CD4-positive, alpha-beta T cell treated with Interleukin-15 for 4 hours (primary cell): ENCODE measurements at places on chromosomes 5 and 9.

GRCh38 chr5:77785229-77785628, 9.1 kb upstream of the TBCA start:
- no peak for DNase-seq

GRCh38 chr9:79000230-79001002, 571.3 kb upstream of the TLE4 start:
- no peak for DNase-seq

GRCh38 chr5:180130291-180130869, 58.8 kb upstream of the RNF130 start:
- DNase-seq, result no peak

- DNase-seq, result no peak
These were observed 953 bp downstream of the UBE2QL1 start for GRCh38 chr5:6449465-6450158.

DNA sequence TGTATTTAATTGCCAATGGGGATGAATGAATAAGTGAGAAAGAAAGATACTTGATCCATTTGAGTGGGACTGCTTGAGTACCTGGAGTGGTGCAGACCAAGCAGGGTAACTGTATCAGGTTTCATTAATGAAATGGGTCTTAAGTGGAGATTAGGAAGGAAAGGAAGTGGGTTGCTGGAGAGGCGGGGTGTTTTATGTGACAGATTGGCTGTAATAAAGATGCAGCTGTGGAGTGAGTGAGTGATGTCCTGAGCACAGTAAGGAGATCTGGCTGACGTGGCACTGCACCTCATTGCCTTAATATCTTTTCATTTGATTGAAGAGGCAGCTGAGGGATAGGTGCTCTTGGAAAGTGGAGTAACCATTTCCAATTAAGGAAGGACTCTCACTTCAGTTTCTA, 161.0 kb upstream of the CCDC152 start:
- DNase-seq, result no peak

GRCh38 chr9:107033966-107034365, 171.0 kb downstream of the ZNF462 start:
- no peak for DNase-seq

- DNase-seq, result no peak
These were observed 17.1 kb upstream of the ABL1 start for GRCh38 chr9:130817914-130818313.

GRCh38 chr5:71937921-71938698, 169.2 kb upstream of the MAP1B start:
- DNase-seq, result no peak

DNA sequence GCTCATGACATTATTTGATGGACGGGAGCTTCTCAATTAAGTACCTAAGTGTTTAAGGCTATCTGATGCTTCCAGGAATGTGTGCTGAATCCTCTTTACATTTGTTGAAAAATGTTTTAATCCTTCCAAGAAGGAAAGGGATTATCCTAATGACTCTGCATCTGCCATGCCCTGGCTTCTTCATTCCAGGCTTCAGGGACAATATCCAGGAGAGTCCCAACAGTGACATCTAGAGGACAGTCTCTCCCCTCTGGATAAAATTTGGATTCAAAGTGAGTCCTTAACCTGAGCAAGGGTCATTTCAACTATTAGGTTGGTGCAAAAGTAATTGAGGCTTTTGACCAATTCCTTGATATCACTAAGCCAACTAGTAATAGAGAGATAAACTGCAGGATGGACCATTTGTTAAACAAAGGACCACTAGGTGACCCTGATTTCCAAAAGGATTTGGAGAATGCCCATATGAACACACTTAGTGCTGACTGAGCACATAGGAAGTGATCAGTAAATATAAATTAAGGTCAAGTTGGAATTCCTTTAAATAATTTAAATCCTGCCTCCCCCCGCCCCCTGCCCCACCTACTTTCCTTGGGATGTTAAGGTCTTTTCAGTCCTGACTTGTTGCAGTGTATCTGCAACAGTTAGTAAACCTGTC, 19.1 kb downstream of the TNFSF8 start:
- no peak for DNase-seq

- no peak for DNase-seq
These were observed 10.8 kb downstream of the NACC2 start for GRCh38 chr9:136084063-136084944.

- DNase-seq, result no peak
These were observed 785.4 kb downstream of the NR2F1-AS1 start for GRCh38 chr5:92795633-92796032.

- no peak for DNase-seq
These were observed 126.4 kb downstream of the CRB2 start for GRCh38 chr9:123482295-123482968.

DNA sequence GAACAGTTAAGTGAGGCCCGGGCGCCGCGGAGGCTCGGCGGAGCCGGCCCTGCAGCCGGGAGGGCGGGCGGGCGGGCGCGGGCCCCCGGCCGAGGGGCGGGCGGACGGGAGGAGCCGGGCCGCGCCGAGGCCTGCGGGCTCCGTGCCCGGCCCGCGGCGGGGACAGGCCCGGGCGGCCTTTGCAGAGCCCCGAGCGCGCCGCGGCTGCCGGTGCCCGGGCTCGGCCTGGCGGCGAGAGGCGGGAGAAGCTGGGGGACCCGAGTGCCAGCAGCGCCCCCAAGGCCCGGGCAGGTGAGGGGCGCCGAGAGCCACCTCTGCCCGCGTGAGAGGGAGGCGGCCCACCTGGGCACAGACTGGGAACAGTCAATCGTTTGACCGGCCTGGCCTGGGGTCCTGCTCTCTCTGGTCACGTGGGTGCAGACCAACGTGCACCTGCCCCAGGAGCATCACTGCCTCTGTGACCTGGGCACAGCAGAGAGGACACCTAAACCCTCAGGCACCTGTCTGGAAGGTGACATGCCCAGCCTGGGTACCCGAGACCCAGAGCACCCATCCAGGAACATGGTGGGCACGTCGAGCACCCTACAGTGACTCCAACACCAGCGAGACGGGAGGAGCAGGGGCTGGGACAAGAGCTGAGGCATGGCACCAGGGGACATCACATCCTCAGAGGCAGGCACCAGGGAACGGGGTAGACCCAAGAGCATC, 531 bp downstream of the MVB12B start:
- peak; percentile 22 for DNase-seq

- no peak for DNase-seq
These were observed 172.8 kb downstream of the ERCC6L2 start for GRCh38 chr9:96048104-96048955.

DNA sequence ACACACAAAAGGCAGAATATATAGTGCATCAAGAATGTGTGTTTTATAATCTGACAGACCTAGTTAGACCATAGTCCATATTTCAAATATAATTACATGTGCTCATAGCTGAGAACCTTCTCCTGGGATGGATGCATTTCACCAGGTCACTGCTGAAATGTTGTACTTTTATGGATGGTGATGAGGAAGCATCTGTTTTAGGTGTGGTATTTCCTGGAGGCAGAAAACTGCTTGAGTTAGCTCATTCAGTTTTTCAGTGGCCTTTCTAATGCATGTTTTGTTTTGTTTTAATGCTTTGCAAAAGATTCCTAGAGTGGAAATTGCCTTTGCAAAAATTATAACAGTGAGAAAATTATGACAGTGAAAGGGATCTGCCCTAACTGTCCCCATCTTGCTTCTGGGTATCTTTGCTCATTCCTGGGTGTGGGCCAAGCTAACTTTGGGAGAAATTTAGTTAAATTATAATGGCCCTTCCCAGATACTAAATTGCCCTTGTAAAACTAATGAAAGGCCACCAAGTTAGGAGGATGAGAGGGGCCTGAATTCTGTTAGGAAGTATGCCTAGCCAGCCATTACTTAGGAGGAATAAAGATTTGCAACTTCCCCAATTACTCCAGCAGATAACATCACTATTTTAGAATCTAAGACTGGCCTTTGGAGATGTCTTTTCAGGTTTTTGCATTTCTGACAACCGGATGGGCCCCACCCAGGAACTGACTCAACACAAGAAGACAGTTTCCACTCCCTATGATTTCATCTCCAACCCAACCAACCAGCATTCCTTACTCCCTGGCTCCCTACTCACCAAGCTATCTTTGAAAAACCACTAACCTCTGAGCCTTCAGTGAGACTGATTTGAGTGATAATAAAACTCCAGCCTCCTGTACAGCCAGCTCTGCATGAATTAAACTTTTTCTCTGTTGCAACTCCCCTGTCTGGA, 7.0 kb upstream of the IL12B start:
- peak; percentile 69 for DNase-seq

DNA sequence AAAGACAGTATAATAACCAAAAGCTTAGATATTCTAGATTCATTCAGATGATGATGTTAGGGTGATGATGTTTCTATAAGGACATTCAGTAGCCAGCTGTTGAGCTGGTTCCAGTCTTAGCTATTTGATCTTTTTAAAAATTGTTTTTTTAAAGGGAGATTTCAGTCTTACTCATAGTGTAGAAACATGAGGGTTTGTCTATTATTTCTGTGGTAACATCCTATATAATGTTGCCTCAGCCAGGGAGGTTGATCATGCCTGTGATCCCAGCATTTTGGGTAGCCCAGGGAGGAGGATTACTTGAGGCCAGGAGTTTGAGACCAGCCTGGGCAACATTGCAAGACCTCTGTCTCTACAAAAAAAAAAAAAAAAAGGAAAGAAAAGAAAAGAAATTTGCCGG, 167.8 kb downstream of the DOCK2 start:
- DNase-seq, result no peak
